ENCODE measurements at places on chromosomes 7 and 10.

DNA sequence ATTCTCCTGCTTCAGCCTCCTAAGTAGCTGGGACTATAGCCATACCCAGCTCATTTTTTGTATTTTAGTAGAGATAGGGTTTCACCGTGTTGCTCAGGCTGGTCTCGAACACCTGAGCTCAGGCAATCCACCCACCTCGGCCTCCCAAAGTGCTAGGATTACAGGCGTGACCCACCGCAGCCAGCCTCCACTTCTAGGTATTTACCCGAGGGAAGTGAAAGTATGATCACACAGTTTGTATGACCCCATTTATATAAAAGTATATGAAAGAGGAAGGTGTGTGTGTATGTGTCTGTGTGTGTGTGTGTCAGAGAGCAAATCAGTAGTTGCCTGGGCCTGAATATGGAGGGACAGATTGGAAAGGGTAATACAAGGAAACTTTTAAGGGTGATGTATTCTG, 2.0 kb upstream of the PURB start:
- no peak for DNase-seq

- DNase-seq = no peak
Observed at GRCh38 chr10:128522551-128523308, 396.5 kb upstream of the MKI67 start.

DNA sequence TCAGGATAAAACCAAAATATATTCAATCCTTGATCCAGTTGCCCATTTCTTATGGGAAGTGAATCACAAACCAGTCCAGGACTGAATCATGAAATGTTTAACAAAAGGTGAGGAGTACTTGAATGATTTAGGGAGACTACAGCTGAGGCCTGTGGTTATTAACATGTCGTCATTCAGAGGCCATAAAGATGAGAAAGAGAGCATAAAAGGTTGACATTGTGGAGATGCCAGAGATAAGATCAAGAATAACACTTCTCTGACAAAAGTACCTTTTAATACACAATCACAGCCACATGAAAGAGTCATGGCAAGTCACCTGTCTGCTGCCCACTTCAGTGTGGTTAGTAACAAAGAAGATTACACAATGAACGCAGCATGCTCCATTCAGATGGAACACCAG, 1195.7 kb upstream of the SORCS1 start:
- DNase-seq = peak; percentile 2

DNA sequence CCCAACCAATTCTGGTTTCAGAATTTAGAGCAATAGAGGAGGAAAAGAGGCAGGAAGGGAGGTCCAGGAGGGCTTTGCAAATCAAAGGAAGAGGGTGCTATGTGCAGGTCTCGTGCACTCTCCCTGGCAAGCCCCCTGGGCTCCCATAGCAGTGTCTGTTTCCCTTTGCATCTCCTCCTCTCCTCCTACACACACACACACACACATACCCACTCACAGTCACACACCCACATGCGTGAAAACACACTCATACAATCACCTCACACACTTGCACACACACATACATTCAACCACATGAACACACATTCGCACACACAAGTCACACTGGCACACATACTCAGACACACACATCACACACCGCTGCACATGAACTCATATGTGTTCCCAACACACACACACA, 105.3 kb downstream of the OAT start:
- DNase-seq = no peak

DNA sequence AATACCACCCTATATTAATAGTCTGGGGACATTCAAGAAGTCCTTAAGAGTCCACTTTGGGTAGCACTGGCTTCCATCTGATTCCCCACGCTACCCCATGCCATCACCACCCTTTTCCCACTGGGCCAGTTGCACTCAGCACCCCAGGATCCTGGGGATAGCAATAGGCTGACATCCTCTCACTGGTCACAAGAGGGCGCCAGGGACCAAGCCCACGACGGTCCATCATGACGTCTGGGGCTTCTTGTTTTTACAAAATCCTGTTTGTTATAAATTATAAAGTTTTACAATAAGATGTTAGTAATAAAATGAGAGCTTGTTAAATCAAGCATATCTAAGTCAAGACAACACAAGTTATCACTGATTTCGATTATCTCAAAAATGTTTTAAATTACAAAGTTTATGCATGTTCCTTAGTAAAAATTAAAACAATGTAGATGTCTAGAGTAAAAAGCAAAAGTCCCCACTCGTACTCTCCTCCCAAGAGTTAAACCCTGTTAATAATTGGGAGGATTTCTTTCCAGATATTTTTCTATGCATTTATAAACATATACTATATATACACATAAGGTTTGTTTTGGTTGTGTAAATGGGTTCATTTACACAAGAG, 15.4 kb downstream of the GPNMB start:
- peak; percentile 62 for DNase-seq

DNA sequence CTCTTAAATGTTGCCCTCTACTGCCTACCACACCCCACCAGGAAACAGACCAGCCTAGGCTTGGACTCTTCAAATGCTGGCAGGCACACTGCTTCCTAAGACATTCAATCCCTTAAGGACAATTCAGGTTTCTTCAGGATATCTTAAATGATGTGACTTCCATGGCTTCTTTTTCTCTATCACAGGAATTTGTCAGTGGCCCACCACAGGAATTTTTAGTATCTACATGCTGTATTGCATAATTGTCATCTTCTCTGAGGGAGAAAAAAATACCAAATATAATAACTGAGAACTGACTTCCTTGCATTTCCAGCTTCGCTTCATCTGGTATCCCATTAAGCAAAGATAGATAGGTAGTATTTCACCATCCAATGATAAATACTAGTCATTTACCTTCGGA, 129.3 kb downstream of the WNT2 start:
- peak; percentile 73 for DNase-seq

DNA sequence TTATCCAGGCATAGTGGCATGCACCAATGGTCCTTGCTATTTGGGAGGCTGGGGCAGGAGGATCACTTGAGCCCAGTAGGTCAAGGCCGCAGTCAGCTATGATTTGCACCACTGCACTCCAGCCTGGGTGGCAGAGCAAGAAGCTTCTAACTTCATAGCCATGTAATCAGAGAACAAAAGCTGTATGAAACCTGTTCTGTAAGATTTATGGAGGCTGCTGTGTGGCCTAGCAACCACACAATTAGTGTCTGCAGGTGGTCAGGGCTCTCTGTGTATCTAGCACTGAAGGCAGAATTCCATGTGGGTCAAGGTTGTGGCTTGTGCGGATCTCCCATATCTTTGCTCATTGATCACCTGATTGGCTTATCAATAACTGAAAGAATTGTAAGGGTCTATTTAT, 221.5 kb upstream of the FOXK1 start:
- no peak for DNase-seq

DNA sequence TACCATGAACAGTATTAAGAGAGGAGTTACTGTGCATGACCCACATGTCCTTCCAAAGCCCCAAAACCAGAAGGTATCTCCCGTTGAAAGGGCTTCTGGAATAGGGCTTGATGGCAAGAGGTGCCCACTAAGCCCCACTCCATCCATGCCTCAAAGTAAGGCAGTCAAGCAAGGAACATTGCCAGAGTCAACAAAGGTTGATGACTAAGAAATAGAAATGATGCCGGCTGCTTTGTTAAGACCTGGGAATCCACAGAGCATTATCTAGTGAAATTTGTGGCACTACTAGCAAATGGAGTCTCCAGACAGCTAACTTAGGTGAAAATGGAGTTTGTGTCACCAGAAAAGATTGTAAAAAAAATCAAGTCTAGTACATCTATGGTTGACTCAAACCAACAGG, 6.2 kb downstream of the SFR1 start:
- peak; percentile 31 for DNase-seq

DNA sequence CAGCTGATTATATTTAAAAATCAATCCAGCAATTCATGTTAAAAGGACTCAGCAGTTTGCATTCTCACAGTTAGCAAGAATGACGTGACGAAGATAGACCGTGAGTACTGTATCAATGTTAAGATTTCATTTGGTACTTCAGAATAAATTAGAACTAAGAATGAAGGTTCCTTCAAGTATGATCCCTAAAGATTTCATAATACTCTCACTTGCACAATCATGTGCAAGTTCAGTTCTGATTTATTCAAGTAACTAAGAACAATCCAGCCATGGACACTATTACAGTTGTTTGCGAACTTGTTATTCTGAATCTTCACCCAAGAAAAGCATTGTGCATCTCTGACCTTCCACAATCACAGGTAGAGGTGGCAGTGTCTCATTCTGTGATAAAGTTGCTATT, 7.7 kb downstream of the RHEB start:
- no peak for DNase-seq

- DNase-seq = no peak
Observed at GRCh38 chr10:88865281-88865876, 13.7 kb upstream of the ANKRD22 start.

- DNase-seq = no peak
Observed at GRCh38 chr10:78450807-78451485, 417.3 kb downstream of the RPS24 start.

DNA sequence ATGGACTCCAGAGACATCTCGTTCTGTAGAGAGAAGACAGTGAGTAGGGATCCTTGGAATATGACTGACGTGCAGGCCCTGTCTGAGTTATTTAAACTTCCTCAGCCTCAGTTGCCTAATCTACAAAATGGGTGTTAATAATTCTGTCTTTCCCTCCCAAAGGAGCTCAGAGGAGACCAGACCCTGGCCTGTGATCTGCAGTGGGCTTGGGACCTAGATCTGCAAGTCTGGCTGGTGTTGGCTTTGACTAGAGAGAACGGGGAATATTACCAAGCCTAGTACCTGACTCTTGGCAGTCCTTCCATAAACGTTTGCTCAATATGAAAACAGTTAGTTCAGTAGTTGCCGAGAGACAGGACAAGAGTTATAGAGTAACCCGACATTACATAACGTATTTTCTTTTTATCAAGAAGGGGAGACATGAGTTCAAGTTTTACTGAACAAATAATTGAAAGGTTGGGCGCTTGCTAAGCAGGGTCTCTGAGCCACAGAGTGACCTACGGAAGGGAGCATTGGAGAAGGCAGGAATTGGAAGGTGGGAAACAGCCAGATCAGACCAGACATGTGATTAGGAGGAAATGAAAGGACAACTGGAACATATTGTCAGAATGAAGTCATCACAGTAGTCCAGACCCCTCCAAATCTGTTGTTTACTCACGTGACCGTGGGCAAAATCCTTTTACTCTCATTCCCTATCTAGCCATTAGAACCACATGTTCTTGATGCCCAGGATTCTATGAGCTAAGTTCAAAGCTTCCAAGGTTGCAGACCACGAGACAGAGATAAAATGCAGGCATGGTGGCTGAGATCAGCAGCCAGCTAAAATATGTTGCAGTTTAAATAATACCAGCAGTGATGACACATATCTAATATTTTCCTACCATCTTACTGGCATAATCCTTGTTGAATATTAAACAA, 10.9 kb upstream of the CYP3A4 start:
- DNase-seq = peak; percentile 2

- no peak for DNase-seq
Observed at GRCh38 chr7:150471886-150472285, 21.5 kb downstream of the GIMAP8 start.

GRCh38 chr7:156889089-156889488, 3.9 kb downstream of the LMBR1 start:
- DNase-seq = no peak

GRCh38 chr7:86966916-86967315, 92.5 kb downstream of the ELAPOR2 start:
- no peak for DNase-seq

GRCh38 chr10:123772645-123773508, 106.7 kb downstream of the GPR26 start:
- peak; percentile 3 for DNase-seq

GRCh38 chr7:15228831-15229230, 326.3 kb upstream of the DGKB start:
- DNase-seq = no peak

DNA sequence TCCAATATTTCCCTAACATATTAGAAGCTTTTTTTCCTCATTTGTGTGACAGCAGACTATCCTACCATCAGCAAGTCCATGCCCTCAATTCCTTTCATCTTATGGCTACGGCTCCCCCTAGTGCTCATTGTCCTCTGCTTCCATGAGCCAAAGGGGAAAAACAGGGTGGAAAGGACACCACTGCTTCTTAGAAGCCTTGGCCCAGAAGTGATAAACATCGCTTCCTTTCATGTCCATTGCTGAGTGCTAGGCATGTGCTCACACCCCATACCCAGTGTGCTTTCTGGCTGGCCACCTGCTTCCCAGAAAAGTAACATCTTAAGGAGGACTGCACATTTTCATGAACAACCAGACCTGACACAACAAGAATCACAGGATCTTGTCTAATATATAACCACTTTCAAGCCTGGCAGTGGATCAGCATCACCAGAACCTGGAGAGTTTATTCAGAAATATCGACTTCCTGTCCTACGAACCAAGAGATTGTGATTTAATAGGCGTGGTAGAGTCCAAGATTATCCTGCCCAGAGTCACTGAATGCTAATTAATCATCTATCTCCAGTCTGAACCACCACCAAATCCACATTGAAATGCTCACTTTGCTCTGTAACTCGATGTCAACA, 650.5 kb upstream of the SORCS1 start:
- DNase-seq = peak; percentile 49

GRCh38 chr10:106711313-106711906, 453.1 kb downstream of the SORCS1 start:
- DNase-seq = peak; percentile 14

- DNase-seq = no peak
Observed at GRCh38 chr7:9017286-9017685, 583.9 kb downstream of the NXPH1 start.

- DNase-seq = peak; percentile 46
Observed at GRCh38 chr7:100372256-100372655, 1.0 kb upstream of the PILRA start.

GRCh38 chr7:11642276-11642675, 189.7 kb downstream of the THSD7A start:
- no peak for DNase-seq

GRCh38 chr7:11373546-11374142, 400.0 kb downstream of the PHF14 start:
- no peak for DNase-seq

GRCh38 chr10:75976681-75977080, 545.3 kb downstream of the LRMDA start:
- no peak for DNase-seq

GRCh38 chr7:117875566-117875965, 2.3 kb upstream of the CTTNBP2 start:
- no peak for DNase-seq

GRCh38 chr7:94856643-94857042, 50.8 kb upstream of the PPP1R9A start:
- DNase-seq = no peak

DNA sequence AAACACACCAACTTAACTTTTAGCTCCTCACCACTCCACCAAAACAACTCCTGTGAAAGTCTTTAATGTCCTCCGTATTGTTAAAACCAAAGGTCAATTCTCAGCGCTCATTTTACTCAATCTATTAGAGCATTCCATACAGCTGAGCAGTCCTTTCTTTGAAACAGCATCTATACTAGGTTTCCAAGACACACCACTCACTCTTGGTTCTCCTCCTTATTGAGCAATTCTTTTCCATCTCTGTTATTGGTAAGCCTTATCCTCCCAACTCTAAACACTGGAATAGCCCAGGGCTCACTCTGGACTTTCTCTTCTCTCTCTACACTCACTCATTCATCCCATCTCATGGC, 34.9 kb downstream of the COA1 start:
- peak; percentile 71 for DNase-seq
